ENCODE measurements at places on chromosomes 12 and 14.
A peak's percentile ranks its signal among the peaks of the same experiment; 100 is the strongest.

DNA sequence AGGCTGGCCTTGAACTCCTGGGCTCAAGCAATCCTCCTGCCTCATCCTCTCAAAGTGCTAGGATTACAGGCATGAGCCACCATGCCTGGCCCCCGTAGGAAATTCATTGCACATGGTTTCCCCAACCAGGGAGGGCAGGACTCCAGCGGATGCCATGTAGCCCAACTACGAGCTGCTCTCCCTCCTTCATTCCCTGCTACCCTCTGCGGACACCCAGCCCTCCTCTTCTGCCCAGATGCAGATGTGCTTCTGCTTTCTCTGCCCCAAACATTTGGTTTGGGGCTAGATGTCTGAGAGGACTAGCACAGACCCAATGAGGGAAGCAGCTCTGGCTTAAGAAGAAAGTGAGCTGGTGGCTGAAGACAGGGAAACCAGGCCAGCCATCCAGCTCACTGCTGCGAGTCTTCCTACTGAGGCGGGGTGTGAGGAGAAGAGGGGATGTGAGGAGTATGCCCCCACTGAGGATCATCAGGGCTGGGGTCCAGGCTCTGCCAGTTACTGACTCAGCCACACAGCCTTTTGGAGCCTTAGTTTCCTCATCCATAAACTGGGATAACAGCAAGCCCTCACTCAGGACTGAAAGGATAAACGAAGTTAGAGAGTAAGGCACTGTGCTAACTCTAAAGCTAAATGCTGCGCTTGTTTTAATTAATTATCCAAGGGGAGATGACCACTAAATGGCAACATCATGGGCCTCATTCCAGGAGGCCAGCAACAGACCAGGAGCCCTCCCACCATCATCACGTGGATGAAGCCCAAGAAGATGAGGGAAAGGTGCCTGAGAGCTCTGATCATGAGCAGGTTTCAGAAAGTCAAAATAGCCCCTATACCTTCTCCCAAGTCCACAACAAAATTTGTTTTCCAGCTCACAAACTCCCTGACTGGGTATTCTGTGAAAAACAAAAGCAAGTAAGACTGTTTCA, 10.9 kb downstream of the CTDSP2 start:
- DNase-seq: no peak

DNA sequence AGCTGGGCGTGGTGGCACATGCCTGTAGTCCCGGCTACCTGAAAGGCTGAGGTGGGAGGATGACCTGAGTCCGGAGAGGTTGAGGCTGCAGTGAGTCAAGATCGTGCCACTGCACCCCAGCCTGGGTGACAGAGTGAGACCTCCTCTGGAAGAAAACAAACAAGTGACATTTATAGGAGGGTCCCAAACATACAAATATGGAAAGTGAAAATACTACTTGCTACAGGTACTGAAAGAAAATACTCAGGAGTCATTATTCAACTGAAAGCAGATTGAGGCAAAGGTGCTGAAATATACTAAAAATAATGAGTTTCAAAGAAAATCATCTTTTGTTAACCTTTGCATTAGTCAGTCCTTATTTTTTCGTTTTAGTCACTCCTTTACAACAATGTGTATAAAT, 53.5 kb downstream of the ETV6 start:
- no peak for DNase-seq

GRCh38 chr12:92472201-92472600, 230.6 kb upstream of the PLEKHG7 start:
- no peak for DNase-seq

- no peak for DNase-seq
These were observed 258.4 kb downstream of the AKAP6 start for GRCh38 chr14:32587461-32587860.

- DNase-seq: no peak
These were observed 2.5 kb downstream of the NR1H4 start for GRCh38 chr12:100476013-100476751.

DNA sequence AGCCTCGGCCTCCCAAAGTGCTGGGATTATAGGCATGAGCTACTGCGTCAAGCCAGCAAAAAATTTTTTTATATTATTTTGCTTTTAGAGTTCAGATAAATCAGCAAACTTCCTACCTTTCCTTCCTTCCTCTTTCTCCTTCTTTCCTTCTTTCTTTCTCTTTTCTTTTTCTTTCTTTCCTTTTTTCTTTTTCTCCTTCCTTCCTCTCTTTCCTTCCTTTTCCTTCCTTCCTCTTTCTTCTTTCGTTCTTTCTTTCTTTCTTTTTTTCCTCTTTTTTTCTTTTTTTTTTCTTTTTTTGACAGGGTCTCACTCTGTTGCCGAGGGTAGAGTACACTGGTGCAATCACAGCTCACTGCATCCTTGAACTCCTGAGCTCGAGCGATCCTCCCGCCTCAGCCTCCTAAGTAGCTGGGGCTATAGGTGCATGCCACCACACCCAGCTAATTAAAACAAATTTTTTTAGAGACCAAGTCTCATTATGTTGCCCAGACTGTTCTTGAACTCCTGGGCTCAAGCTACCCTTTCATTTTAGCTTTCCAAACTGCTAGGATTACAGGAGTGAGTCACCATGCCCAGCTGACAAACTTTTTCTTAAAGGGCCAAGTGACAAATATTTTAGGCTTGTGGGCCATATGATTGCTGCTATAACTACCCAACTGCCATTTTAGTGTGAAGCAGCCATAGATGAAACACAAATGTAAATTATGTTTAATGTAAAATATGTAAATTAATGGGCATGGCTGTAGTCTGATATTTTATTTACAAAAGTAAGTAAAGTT, 7.1 kb upstream of the WASHC4 start:
- DNase-seq: no peak

- DNase-seq: no peak
These were observed 56.0 kb downstream of the PPP2R5C start for GRCh38 chr14:101817501-101818001.

DNA sequence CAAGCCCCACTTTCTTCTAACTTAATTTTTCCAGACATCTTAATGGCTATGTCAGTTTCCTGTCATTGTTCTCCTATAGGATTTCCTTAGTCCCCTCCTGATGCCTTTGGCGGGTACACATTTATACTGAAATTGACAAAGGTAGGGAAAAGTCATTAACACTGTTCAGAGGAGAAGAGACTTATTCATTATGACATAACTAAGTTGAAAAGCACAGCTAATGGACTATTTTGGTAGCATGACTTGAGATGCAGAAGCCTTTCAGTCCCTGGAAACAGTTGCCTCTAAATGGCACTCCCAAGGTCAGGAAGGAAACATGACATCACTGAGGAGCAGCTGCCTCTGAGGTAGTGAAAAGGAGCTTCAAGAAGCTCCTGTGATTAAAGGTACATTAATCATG, 317.5 kb upstream of the KITLG start:
- no peak for DNase-seq

DNA sequence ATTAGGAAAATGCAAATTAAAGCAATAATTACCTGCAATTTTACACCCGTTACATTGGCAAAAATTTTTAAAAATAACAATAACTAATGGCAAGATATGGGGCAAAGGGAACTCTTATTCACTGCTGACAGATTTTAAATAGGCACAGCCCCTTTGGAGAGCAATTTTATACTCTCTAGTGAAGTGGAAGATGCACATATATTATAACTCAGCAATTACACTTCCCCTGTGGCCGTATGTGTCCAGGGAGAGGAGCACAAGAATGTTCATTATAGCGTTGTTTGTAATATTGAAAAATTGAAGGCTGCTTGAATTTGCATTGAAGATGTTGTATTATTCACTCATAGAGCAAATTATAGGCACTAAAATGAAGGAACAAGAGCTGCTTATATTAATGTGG, 488.3 kb upstream of the ATXN7L3B start:
- no peak for DNase-seq

- peak; percentile 53 for DNase-seq
These were observed 1.7 kb upstream of the ITGA5 start for GRCh38 chr12:54420766-54421144.

- no peak for DNase-seq
These were observed 394.3 kb downstream of the EGLN3 start for GRCh38 chr14:33556382-33557121.

DNA sequence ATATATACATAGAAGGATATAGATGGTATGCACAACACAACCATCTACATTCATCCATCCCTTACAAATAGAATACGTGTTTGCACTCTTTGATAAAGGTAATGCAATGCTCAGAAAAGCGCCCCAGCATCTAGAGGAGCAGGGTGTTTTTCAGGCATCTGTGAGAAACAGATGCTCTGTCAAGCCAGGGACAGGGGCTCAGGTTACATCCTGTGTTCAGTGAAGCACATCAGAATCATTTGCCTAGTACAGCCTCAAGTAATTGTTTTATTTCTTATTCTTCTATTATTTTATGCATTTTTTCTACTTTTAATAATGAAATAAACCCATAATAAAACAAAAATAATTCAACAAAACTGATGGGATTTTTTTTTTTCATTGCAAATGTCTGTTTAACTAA, 50.5 kb upstream of the HIF1A start:
- DNase-seq: no peak

DNA sequence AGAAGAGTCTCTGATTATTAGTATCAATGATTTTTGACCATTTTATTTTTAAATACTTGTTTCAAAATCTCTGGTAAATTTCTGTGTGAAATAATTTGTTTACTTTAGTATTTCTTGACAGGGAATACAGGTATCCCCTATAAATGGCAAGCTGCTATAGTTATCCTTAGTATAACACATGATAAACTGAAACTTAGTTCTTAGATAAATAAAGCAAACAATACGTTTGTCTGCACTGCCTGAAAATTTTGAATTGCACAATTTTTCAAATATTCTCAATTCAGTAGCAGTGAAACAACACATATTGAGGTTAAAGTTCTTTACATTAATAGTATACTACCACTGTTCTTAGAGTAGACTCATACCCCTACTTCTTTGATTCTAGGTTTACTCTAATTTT, 26.9 kb downstream of the CNOT2 start:
- no peak for DNase-seq

- no peak for DNase-seq
These were observed 21.5 kb downstream of the ANAPC5 start for GRCh38 chr12:121330692-121331091.

- peak; percentile 30 for DNase-seq
These were observed 16.3 kb downstream of the ST8SIA1 start for GRCh38 chr12:22318108-22318737.

- DNase-seq: no peak
These were observed 1169.4 kb downstream of the GALC start for GRCh38 chr14:86823581-86823980.

- no peak for DNase-seq
These were observed 66.9 kb upstream of the FGD4 start for GRCh38 chr12:32332446-32332845.

GRCh38 chr14:60722357-60723115, 1.6 kb downstream of the SIX4 start:
- peak; percentile 72 for DNase-seq

- peak; percentile 68 for DNase-seq
These were observed 58.1 kb upstream of the SRSF5 start for GRCh38 chr14:69708586-69709560.

- peak; percentile 11 for DNase-seq
These were observed 1.1 kb downstream of the GXYLT1 start for GRCh38 chr12:42143452-42144157.

GRCh38 chr12:106790020-106790419, 15.5 kb downstream of the RIC8B start:
- no peak for DNase-seq

DNA sequence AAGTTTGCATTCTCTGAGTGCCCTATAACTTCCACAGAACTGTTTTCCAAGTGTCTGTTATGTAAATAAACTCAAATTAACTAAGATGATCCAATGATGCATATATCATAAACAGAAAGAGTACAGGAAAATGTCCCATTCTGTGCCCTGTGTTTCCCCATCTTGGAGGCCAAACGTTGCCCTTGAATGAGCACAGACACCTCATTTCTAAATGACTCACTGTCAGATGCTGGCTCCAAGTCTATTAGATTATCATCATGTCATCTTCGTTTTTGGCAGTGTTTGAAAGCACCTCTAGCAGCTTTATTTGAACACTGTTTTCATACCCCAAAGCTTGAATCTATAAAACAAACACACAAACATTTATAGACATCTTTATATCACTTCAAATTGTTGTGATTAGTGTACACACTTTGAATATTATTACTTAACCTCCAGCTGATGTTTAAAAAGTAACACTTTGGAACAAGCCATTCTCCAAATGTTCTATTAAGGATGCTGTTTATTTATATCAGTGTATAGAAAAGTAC, 424.2 kb downstream of the NOVA1 start:
- no peak for DNase-seq

DNA sequence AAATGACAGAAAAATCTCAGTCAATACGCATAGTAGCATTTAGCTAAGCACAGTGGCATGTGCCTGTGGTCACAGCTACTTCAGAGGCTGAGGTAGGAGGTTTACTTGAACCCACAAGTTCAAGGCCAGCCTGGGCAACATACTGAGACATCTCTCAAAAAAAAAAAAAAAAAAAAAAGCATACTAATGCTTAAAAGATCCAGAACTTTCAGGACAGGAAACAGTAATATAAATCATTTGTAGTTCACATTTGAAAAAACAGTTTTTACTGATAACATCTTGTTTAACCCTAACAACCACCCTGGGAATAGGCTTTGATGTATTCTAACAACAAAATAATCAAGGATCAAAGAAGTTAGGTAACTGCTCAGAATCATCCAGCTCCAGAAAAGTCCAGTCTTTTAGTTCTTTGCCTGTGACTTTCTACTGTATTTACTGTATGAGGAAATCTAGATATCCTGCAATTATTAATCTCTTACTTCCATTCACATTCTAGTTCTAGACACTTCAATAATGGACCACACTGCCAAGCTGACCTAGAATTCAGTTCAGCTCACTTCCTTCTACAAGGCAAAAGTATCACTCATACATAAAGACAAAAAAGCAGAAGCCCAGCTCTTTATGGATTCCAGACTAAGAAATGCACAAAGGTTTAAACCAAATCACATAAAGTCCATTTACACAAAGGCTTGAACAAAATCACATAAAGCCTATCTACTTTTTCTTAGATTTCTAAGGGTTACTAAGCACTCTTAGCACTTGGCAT, 28.5 kb downstream of the PAWR start:
- no peak for DNase-seq

GRCh38 chr12:103839103-103839502, 1.9 kb downstream of the NT5DC3 start:
- no peak for DNase-seq

GRCh38 chr12:18646286-18646890, 91.4 kb downstream of the PLCZ1 start:
- no peak for DNase-seq

GRCh38 chr12:24911271-24911791, 37.6 kb downstream of the BCAT1 start:
- no peak for DNase-seq

GRCh38 chr14:93888995-93889394, 38.1 kb upstream of the FAM181A start:
- no peak for DNase-seq

DNA sequence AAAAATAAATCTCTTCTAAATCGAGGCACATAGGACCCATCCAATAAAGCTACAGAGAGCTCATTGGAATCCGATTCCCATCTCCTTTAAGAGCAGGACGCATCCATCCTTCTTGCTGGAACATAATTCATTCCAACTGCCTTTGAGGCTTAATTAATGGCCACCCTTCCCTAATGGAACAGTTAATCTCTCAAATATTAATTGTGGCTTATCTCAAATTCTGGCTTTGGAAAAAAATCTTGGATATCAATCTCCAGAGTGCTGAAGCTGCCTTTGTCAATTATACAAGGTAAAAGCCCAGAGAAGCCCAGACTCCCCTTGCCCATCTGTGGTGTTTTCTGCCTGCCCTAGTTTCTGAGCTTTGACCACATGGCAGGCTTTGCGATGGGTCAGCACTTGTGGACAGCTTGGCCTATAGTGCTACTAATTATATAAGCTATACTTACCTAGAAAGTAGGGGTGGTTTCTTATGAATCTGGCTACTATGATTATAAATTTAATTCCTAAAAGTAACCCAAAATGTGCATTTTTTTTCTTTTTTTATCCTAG, 246.3 kb downstream of the NUAK1 start:
- DNase-seq: no peak

- no peak for DNase-seq
These were observed 56.3 kb downstream of the SLC8B1 start for GRCh38 chr12:113278633-113279032.

Measured in ELF-1 (cell line).